ENCODE measurements at places on chromosomes 7 and 10. TPM values are rescaled to one million over a fixed set of nuclear protein-coding genes. Genes with fewer than 3 reads are reported as not detected.

MGAM2 gene
- not detected for total RNA-seq

CPED1 gene
- total RNA-seq = not detected

OR2A42 gene
- not detected for total RNA-seq

UTF1 gene
- total RNA-seq = not detected

LIPK gene
- not detected for total RNA-seq

SPDYE8 gene
- not detected for total RNA-seq

TAS2R5 gene
- 0.43 TPM for total RNA-seq

TSPAN15 gene
- total RNA-seq = 0.60 TPM

GPER1 gene
- 0.14 TPM for total RNA-seq

PODXL gene
- 0.70 TPM for total RNA-seq

GLI3 gene
- total RNA-seq = not detected

MYO1G gene
- total RNA-seq = 306 TPM

FAM3C gene
- 25.7 TPM for total RNA-seq

HABP2 gene
- total RNA-seq = not detected

HTR5A gene
- total RNA-seq = not detected

TNS3 gene
- total RNA-seq = 0.12 TPM

GRID2IP gene
- total RNA-seq = 0.06 TPM

EPO gene
- total RNA-seq = not detected

ARHGAP22 gene
- not detected for total RNA-seq

CYP2E1 gene
- not detected for total RNA-seq

CLCN1 gene
- 0.06 TPM for total RNA-seq

RPA3 gene
- 174 TPM for total RNA-seq

XRCC2 gene
- 21.4 TPM for total RNA-seq

FOXP2 gene
- not detected for total RNA-seq

CALHM3 gene
- total RNA-seq = not detected

SPDYE2B gene
- total RNA-seq = not detected

OR9A2 gene
- not detected for total RNA-seq

SLF2 gene
- total RNA-seq = 30.2 TPM

TMEM178B gene
- total RNA-seq = 0.06 TPM

KCNMA1 gene
- not detected for total RNA-seq

EBLN1 gene
- not detected for total RNA-seq

LBX1 gene
- not detected for total RNA-seq

GJD4 gene
- total RNA-seq = not detected

GNGT1 gene
- not detected for total RNA-seq

KLF6 gene
- 117 TPM for total RNA-seq

AKAP9 gene
- total RNA-seq = 23.6 TPM

RPEL1 gene
- total RNA-seq = not detected

SLC16A9 gene
- total RNA-seq = 1.9 TPM

GATA3 gene
- 8.4 TPM for total RNA-seq

GRM8 gene
- not detected for total RNA-seq

TDRD1 gene
- total RNA-seq = 0.21 TPM

MLXIPL gene
- total RNA-seq = not detected

All from activated naive CD8-positive, alpha-beta T cell treated with anti-CD3 and anti-CD28 coated beads for 36 hours (primary cell).